CD4-positive, CD25-positive, alpha-beta regulatory T cell (primary cell): ENCODE measurements at places on chromosomes 7 and 10. TPM values are rescaled to one million over a fixed set of nuclear protein-coding genes. Genes with fewer than 3 reads are reported as not detected.

- no peak for DNase-seq
These were observed 24.9 kb upstream of the PFKFB3 start for GRCh38 chr10:6177880-6178281.

The TMEM213 gene
- not detected for total RNA-seq

DNA sequence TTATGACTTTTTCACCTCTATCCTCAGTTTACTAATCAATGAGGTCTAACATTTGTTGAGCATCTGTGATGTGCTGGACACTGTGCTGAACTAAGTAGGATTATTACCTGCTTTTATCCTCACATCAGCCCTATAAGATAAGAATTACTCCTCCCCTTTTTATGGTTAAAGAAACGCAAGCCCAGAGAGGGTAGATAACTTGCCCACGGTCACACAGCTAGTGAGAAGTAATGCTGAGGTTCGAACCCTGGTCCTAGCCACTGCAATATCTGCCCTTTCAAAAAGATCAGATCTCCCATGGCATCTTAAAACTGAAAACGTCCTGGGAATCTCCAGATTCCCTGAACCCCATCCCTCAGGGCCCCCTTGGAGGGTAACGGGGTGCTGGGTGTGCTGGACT lies 118.3 kb downstream of the C10orf105 start:
- DNase-seq: no peak

DNA sequence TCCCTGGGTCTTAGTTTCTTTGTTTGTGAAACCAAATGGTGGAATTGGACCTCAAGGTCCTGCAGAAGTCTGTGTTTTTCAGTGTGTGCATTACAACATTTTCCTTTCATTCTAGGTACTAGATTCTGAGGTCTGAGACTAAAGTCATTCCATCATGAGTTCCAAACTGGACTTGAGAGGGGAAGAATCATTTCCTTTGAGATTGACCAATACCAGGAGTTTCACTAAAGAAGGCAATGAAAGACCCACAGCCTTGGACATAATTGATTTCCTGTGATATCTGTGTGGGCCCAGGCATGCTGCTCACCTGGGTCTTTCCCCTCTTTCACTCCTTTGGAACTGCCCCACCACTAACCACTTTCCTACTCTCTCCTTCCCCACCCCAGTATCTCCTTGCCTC lies 18.2 kb downstream of the TAS2R41 start:
- DNase-seq: no peak

GRCh38 chr7:19113855-19114550 lies 3.4 kb downstream of the TWIST1 start:
- no peak for DNase-seq

DNA sequence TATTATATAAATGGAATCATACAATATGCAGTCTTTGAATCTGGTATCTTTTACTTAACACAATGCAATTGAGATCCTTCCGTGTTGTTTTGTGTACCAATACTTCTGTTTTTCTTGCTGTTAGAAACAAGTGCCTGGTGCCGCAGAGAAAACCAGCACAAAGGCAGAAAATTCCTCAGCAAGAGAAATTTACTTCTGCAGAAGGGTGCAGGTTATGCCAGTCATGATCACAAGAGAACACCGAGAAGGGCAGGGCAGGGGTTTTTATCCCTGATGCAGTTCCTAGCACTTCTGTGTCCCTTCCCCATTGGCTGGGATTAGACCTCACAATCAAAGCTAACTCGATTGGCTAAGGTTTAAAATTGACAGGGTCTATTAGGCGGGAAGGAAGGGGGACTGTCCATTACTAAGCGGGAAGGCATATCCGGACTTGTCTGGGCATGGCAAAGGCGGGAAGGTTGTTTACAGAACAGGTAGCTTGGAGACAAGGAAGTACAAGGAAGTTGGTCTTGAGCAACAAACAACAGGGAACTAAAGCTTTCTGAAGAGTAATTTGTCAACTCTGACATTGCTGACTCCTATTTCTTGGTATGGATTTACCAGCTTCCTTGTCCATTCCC lies 2.4 kb upstream of the ZNF33B start:
- DNase-seq: no peak

The MAGI2 gene
- total RNA-seq: not detected

GRCh38 chr10:101131962-101132635 lies 999 bp downstream of the TLX1 start:
- DNase-seq: no peak

GRCh38 chr10:113746217-113746957 lies 5.1 kb upstream of the PLEKHS1 start:
- DNase-seq: no peak

- DNase-seq: no peak
These were observed 20.8 kb upstream of the ADAM12 start for GRCh38 chr10:126408953-126409641.

DNA sequence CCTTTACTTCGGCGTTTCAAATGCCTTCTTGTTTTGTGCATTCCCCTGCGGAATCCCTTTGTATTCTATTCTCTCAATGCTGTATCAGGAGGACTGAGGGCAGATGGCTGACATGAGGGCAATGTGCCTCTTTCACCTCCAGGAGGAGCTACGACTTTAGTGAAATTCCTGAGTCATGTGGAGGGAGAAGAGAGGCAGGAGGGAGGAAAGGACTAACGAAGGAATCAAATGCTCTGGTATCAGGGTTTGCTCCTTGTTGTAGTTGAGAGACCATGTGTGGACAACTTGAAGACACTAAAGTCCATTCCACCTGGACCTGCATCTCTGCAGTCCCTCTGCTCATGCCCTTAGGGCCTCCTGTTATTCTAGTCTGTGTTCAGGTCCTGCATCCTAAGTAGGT lies 40.2 kb upstream of the PRSS58 start:
- DNase-seq: no peak

The NDUFB2 gene
- total RNA-seq: 91.5 TPM

DNA sequence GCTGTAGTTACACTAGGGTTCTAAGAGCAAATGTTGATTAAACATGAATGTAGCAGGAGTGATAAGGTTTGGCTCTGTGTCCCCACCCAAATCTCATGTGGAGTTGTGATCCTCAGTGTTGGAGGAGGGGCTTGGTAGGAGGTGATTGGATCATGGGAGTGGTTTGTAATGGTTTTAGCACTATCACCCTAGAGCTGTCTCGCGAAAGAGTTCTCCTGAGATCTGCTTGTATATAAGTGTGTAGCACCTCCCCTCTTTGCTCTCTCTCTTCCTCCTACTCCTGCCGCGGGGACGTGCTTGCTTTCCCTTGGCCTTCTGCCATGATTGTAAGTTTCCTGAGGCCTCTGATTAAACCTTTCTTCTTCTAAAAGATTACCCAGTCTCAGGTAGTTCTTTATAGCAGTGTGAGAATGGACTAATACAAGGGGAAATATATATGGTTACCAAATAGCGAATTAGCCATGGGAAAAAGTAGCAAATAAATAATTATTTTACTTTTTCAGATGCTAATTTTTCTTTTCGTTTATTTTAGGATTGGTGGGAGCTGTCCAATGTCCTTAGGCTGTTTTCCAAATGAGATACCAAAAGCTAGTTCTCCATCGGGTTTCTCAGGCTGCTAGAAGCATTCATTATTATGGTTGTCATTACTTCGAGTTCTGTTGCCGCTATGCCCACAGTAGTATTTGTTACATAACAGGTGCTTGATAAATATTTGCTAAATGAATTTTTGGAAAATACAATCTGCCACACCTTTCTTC lies 58.7 kb downstream of the PTEN start:
- DNase-seq: no peak

DNA sequence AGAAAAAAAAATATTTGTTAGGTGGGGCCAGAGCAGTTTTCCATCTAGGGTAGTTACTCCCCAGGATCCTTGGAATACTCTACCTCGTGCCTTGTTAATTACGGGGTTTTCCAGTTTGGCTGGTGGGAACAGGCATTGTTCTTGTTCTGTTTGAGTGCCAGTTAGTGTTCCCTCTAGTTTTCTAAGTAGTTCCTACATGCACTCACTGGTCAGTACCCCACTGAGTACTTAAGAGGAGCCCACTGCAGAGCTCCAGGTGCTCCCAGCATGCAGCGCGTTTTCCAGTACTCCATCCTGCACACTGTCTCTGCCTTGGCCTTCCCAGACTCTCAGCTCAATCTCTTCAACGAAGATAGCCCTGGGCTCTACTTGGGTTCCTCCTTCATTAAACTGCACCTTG lies 58.0 kb downstream of the AHCYL2 start:
- no peak for DNase-seq

DNA sequence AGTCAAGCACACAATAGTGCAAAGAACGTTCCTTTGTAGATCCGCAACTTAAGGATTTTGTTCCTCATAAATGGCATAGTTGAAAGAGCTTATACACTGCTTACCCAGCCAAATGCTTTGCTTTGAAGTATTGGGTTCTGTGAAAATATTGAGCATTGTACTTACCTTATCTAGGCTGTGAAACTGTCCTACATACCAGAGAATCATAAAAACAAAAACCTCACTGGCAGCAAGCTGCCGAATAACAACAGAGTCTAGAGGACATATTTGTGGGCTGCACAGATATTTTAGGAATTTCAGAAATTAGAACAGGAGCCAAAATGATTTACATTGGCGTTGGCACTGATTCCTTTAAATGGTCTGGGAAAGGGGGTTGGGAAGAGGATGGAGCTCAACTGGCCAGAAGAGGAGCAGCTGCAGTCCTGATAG lies 174.8 kb downstream of the RTKN2 start:
- DNase-seq: no peak

DNA sequence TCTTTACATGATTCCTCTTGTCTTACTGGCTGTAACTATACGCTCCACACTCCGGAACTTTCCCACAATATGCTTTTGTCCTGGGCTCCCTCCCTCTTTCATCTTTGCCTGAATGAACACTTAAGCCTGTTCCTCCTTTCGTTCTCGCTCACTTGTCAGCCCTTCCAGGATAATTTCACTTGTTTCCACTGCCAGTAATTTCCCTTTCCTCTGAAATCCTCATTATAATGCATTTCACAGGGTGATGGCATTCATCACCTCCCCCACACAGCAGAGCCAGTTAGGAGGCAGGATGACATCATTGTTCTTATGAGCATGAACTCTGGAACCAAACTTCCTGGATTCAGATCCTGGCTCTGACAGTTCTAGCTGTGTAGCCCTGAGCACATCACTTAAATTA lies 372.6 kb downstream of the GPR158 start:
- DNase-seq: no peak

GRCh38 chr7:15998617-15999016 lies 312.1 kb upstream of the MEOX2 start:
- no peak for DNase-seq

The MOGAT3 gene
- not detected for total RNA-seq

The MMD2 gene
- total RNA-seq: not detected

The ECHS1 gene
- 16.9 TPM for total RNA-seq

DNA sequence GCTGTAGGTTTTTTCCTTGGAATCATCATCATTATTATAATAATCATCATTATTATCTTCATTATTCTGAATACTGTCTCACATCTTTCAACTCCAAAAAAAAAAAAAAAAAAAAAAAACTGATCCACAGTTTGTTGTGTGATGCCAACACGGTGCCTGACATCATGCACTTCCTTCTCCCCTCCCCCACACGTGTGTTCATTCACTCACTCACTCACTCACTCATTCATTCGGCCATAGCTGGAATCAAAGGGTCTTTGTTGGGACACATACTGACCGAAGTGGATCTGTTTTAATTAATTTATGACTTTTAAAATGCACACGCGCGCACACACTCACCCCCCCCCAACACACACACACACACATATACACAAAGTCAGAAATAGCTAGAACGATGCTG lies 177.8 kb downstream of the PIP4K2A start:
- no peak for DNase-seq

GRCh38 chr7:30175180-30175579 lies 40.4 kb downstream of the MTURN start:
- DNase-seq: no peak

The OPN4 gene
- total RNA-seq: not detected

The MPP7 gene
- total RNA-seq: 14.3 TPM

- no peak for DNase-seq
These were observed 231.8 kb downstream of the BMPER start for GRCh38 chr7:34137176-34137575.

DNA sequence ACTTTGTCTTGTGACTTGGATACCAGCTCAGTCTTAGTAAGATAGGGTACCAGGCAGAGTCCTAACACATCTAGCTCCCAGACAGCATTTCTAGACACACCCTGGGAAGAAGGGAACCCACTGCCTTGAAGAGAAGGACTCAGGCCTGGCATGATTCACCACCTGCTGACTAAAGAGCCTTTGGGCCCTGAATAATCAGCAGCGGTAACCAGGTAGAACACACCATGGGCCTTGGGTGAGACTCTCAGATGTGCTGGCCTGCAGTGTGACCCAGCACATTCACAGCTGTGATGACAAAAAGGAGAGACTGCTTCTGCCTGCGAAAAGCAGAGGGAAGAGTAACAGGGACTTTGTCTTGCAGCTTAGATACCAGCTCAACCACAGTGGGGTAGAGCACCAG lies 10.4 kb upstream of the TNKS2 start:
- DNase-seq: no peak

The HECW1 gene
- total RNA-seq: 0.52 TPM

The PPP1R3A gene
- not detected for total RNA-seq

The ZNF394 gene
- 224 TPM for total RNA-seq

The FAM20C gene
- total RNA-seq: not detected

- DNase-seq: no peak
These were observed 9.7 kb downstream of the MINDY4 start for GRCh38 chr7:30780941-30781340.
